ENCODE measurements at places on chromosomes 11 and 22.

- DNase-seq: no peak
These were observed 90.8 kb downstream of the PHF21B start for GRCh38 chr22:44918925-44919392.

DNA sequence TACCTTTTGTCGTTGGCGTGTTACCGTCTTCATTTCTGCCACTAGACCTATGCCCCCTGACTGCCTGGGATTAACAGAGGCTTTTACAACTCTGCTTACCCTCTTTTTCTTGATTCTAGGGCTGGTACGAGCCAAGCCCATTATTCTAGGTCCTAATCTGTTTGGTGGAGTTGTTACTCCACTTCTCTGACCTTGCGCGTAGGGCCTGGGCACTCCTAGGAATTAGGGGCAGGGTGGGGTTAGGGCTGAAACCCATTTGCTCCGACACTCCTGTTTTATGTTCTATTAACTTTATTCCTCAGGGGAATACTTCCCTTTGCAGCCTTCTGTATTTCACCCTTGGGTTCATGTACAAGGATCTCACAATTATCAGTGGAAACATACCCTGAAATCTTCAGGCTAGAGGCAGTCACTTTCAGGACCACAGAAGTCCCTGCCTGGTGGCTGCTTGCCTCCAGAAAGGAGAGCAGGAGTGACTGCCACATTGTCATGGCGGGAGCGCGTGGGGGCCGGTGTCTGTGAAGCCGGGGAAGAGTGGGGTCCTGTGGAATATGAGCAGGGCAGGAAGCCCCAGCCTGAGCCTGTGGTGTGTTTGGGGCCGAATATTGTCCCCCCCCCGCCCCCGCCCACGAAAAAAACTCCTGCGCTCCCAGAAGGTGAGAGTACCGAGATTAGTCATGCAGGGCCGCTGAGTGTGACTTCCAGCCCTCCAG lies 731 bp upstream of the SLC37A2 start:
- no peak for DNase-seq

GRCh38 chr11:78957476-78958245 lies 383.0 kb upstream of the NARS2 start:
- no peak for DNase-seq

DNA sequence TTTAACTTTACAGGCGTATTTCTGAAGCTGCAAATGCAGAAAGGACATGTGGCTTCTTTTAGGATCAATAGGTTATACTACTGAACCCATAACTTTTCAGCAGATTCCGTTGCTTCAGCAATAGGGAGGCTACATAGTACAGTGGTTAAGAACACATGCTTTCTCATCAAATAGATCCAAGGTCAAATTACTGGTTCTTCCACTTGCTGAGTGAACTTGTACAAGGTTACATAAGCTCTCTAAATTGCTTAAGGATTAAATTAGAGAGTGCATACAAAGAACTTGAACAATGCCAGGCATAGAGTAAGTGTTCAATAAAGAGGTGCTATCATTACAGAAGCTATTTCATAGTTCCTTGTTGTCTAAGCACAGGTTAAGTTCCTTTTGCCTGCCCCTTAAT lies 129.6 kb downstream of the BARX2 start:
- no peak for DNase-seq
